Stimulated activated CD8-positive, alpha-beta memory T cell treated with anti-CD3 and anti-CD28 coated beads, Interleukin-7, amount 100 ng/mL, for 4 hours (primary cell): ENCODE measurements at places on chromosomes 5 and 9.

DNA sequence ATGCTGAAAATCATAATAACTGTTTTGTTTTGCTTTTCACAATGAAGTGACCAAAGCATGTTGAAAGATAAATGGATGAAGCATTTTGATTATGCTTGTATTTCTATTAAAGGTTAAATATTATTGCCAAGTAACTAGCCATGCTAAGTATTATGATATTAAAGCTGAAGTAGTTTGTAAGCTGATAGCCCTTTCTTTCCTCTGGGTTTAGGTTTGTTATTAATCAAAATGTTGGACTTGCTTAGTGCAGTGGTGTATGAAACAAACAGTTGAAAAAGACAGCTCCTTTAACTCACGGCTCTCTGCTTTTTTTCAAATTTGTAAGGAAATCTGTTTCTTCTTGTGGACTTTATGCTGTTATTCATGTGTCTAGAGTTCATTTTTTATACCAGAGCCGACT is 246.0 kb downstream of the CWC27 start:
- DNase-seq = no peak

GRCh38 chr9:91655215-91655614 is 231.6 kb upstream of the NFIL3 start:
- no peak for DNase-seq

GRCh38 chr5:16992006-16992405 is 55.9 kb upstream of the MYO10 start:
- no peak for DNase-seq

GRCh38 chr5:16791904-16792597 is 144.0 kb downstream of the MYO10 start:
- no peak for DNase-seq

- DNase-seq = no peak
Measured at GRCh38 chr9:22740781-22741180, 294.2 kb downstream of the DMRTA1 start.

GRCh38 chr5:36397901-36398536 is 96.3 kb upstream of the RANBP3L start:
- no peak for DNase-seq

DNA sequence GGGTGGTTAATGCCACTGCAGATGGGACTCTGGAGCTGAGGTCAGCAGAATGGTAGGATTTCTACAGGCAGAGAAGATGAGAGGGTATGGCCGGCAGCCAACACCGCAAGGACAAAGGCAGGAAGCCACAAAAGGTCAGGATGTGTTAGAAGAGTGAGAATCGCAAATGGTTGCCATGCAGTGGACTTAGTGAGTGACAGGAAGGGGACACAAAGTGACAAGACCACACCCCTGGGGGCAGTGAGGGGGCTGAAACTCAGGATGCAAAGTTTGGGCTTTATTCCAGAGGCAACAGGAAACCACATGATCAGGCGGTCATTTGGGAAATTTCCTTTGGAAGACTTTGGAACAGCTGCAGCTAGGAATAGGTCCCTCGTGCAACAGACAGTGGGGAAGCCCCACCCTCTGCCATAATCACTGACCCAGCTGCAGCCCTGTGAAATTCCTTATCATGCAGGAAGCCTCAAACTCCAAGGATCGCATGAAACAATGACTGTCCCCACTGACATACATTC is 14.2 kb upstream of the CCDC180 start:
- DNase-seq = no peak

DNA sequence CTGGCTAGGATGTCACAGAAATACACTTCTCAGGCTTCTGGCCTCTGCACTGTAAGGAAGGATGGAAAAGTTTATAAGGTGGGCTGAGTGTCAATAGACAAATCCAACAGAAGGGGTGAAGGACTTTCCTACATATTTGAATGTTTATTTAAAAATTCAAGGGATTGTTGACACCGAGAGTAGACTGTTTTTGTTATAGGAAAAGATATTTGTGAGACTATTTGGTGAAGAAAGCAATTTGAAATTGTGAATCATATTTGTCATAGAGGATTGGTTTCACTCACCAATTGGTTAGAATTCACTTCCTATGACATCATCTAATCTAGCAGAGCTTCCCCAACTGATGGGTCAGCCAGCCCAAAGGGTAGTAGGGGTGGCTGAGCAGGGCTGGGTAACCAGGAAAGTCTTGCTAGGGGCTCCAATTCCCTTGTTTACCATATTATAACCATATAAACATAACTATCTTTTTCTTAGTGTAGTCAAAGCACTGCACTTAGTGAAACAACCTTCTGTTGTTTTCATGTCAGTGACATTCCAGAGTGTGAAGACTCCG is 14.9 kb upstream of the MEGF10 start:
- DNase-seq = no peak

- DNase-seq = no peak
Measured at GRCh38 chr5:93122446-93122845, 458.6 kb downstream of the NR2F1-AS1 start.
